Glutamatergic neuron (in vitro differentiated cells): ENCODE measurements at places on chromosomes 3 and 15. TPM values are rescaled to one million over a fixed set of nuclear protein-coding genes. Genes with fewer than 3 reads are reported as not detected.

The SLC26A6 gene
- 26.0 TPM for total RNA-seq

The NANOGP8 gene
- total RNA-seq = 0.86 TPM

- DNase-seq = no peak
Measured at GRCh38 chr3:113828600-113828999, 10.0 kb upstream of the GRAMD1C start.

GRCh38 chr15:47877836-47878235 lies 160.5 kb downstream of the SEMA6D start:
- no peak for DNase-seq

DNA sequence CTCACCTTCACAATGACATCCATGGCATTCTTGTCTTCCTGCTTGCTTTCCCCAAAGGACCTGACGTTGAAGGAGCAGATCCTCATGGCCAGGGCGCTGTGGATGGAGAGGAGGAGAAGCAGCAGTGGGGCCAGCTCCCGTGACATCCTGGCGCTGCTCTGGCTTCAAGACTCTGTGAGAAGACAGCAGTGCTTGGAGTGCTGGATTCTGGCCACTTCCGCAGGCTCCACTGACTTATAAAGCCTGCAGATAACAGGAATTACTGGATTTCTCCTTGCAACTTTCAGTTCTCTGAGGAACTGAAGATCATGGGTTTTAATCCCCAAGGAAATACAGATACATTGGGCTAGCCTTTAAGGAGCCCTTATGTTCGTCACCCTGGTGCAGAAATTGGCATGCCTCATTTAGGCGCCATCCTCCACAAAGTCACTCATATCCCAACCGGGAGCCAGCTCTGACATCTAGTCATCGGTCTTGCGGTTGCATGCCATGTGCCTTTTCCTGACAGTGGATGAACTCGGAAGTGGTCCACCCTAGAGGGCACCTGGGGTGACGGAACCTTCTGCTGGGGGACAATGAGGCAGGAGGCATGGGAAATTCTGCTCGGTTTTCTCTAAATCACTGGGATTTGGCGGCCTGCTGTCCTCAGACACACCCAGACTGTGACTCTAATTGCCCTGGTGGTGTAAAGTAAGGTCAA lies at the start of gene DNASE1L3:
DNASE1L3 (minus strand) TSS at position 212 of the 700 bp plus-strand sequence; CDS start at position 146, 66 bp downstream.
- DNase-seq = no peak
